GM12878 (cell line): ENCODE measurements at places on chromosomes 5 and 9. TPM values are rescaled to one million over a fixed set of nuclear protein-coding genes. Genes with fewer than 3 reads are reported as not detected.

- 0 out of 2 replicates have a peak, but pooled peaks cover 3% of the 10 kb centered on the region for H3K4me1 ChIP-seq
- peak overlapping the region; percentile 6; the same call in 1 of the 2 replicates for H3K27ac ChIP-seq
- no peak for DNase-seq
- no peaks in the 10 kb centered on the region for H3K27me3 ChIP-seq
- H3K4me3 ChIP-seq: peak overlapping the region; percentile 46; the same call in 1 of the 2 replicates
These were observed 5.4 kb downstream of the ELL2 start for GRCh38 chr5:95956021-95956899.

DNA sequence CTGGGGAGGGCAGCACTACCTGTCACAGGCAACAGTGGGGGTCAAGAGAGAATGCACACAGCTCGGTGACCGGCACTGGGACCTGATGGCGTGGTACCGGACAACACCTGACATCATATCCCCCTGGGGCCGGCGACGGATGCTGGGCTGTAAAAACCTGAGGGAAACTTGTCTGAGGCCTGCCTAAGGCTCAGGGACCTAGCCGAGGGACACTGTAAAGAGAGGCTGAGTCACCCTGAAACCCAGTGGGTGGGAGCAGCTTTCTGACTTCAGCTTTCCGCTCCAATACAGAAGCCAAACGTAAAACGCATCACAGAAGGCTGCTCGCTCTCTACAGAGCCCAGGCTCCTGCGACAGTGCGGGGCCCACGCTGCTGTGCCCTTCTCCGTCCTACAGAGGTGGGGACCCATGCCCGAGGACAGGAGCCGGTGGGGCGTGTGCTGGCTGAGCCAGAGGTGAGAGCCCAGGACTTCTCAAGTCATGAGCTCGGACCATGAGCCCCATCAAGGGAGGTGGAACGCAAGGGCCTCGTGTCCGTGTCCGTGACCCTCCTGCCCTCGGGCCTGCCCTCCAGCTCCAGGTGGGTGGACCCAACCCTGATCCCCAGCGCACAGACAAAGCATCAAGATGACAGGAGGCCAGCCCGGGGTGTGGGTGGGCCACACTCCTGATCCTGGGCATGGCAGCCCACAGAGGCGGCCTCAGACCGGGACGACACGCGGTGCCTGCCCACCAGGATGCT is 5.3 kb downstream of the RALGDS start:
- peak; percentile 79 for DNase-seq
- no peaks in the 10 kb centered on the region for H3K27me3 ChIP-seq
- no peaks in the 10 kb centered on the region; the same call in 1 of the 2 replicates for H3K36me3 ChIP-seq

DNA sequence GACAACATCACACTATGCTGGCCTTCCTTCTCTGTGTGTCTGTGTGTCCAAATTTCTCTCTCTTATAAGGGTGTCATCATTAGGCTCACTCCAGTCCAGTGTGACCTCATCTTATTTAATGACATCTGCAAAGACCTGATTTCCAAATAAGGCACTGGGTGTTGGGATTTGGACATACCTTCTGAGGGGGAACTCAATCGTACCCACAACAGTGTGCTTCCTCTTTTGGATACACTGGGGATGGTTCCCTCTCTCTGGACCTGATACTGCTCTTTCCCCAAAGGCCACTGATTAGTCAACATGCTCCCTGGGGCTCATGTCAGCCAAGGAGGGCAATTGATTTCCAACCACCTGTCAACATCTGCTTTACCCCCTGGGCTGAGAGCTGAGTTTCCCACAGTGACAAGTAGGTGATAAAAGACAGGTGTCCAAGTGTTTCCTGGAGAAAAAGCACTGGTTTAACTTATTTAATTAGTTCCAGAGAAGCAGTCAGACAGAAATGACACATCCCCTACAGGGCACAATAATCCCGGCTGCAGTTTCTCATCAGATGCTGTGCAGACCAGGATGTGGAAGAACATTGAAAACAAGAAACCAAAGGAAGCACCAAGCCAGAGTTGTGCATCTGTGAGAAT is 17.8 kb upstream of the CEP72 start:
- no peaks in the 10 kb centered on the region for H3K4me1 ChIP-seq
- peaks cover 3% of the 10 kb centered on the region for H3K27me3 ChIP-seq
- no peaks in the 10 kb centered on the region for H3K36me3 ChIP-seq
- DNase-seq: no peak

GRCh38 chr5:127447827-127448226 is 69.6 kb upstream of the PRRC1 start:
- no peaks in the 10 kb centered on the region for H3K36me3 ChIP-seq
- no peak for DNase-seq
- H3K4me1 ChIP-seq: no peaks in the 10 kb centered on the region
- H3K27ac ChIP-seq: no peak overlapping the region
- no peaks in the 10 kb centered on the region for H3K27me3 ChIP-seq
- no peak overlapping the region for H3K4me3 ChIP-seq

Gene CHMP5
- 50.6 and 56.7 TPM in 2 replicates for total RNA-seq

DNA sequence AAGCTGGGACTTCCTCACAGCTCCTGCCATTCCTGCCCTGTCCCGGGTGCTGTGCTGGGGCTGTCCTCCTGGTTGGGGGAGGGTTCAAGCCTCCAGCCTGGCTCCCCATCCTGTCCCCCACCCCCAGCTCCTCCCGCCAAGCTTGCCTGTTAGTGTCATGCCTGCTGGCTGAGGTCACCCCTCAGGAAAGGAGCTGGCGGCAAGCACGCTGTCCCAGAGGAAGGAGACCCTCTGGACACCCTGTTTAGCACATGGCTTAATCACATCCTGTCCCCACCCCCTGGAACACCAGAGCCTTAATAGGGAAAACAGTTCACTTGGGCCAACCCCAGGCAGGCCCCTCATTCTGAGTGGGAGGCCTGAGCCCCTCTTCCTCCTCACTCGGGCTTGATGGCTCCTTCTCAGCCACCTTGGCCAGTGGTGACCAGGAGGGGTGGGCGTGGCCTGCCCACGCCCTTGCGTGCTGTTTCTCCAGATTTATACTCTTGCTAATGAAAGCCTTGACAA is 9.2 kb upstream of the PHYHD1 start:
- no peaks in the 10 kb centered on the region for H3K4me1 ChIP-seq
- no peak overlapping the region for H3K27ac ChIP-seq
- H3K4me3 ChIP-seq: no peak overlapping the region
- H3K27me3 ChIP-seq: no peaks in the 10 kb centered on the region
- DNase-seq: no peak
- H3K36me3 ChIP-seq: peaks cover 36% of the 10 kb centered on the region

Gene FAT2
- 0.03 TPM in 2 replicates for total RNA-seq

DNA sequence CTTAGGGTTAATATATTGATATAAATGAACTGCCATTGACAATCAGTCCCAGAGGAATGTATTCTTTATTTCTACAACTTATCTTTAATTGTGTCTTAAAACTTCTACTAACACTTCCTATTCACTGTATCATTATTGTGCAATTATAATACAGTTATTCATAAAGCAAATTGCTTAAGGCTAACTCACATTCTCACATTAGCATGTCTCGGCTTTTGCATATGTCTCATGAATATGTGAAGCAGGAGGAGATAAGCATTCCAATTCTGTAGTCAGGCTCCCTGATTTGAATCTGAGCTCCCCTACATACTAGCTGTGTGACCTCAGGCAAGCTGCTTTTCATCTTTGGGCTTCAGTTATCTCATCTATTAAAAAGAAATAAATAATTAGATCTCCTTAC is 45.4 kb downstream of the PLGRKT start:
- H3K27me3 ChIP-seq: no peaks in the 10 kb centered on the region
- no peak overlapping the region for H3K27ac ChIP-seq
- no peaks in the 10 kb centered on the region for H3K36me3 ChIP-seq
- DNase-seq: no peak
- H3K4me3 ChIP-seq: no peak overlapping the region

Gene ENTREP1
- total RNA-seq: not detected in 2 replicates

Gene MAMDC2
- not detected in 2 replicates for total RNA-seq
